HS-5 (cell line): ENCODE measurements at places on chromosomes 16 and 17.

GRCh38 chr16:19406891-19407491 is 10.7 kb upstream of the TMC5 start:
- no peak for DNase-seq

DNA sequence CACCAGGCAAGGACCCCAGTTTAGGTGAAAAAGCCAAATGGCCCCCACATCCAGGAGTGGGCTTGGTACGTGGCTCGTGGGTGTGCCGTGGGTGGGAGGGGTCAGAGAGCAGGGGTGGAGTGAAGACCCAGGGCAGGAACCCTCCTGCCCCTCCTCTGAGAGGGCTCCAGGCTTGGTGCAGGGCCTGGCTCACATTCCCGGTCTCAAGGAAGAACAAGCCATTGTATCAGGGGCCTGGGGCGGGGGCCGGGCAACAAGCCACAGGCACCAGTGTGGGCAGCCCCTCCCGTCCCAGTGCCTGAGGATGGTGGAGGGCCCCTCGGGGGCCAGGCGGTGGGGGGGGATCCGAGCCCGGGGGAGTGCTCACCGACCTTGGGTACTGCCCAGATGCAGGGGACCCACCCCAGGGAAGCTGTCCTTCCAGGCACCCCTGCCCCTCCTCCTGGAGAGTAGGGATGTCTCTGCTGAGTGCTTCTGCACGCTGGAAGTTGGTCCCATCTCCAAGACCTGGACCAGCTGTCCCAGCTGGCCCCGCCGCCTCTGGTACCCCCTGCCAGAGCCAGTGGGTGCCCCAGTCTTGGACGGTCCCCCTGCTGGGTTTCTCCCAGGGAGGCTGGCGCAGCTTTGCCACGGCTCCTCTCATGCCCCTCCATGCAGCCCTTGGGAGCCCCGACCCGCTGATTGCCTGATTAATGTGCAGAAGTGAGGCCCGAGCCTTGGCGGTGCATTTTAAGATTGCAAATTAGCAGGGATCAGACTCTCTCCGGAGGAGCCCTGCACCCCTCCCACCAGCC is 83.7 kb downstream of the RTN4RL1 start:
- no peak for DNase-seq

DNA sequence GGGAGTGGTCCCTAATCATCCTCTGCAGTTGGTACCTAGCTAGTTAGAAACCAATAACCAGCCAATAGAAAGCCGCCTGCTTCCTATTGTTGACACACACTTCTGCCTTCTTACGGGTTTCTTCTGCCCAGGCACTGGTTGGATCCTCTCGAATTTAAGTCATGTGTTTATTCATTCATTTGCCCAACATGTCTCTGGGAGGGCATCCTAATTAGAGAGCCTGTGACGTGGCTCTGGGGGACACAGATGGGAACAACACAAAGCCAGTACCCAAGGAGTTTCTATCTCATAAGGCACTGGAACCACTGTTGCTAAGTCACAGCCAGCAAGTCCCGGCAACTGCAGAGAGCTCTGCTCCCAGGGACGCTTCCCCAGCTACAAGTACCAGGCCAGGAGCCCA is 300.7 kb upstream of the TNRC6C start:
- DNase-seq = no peak

DNA sequence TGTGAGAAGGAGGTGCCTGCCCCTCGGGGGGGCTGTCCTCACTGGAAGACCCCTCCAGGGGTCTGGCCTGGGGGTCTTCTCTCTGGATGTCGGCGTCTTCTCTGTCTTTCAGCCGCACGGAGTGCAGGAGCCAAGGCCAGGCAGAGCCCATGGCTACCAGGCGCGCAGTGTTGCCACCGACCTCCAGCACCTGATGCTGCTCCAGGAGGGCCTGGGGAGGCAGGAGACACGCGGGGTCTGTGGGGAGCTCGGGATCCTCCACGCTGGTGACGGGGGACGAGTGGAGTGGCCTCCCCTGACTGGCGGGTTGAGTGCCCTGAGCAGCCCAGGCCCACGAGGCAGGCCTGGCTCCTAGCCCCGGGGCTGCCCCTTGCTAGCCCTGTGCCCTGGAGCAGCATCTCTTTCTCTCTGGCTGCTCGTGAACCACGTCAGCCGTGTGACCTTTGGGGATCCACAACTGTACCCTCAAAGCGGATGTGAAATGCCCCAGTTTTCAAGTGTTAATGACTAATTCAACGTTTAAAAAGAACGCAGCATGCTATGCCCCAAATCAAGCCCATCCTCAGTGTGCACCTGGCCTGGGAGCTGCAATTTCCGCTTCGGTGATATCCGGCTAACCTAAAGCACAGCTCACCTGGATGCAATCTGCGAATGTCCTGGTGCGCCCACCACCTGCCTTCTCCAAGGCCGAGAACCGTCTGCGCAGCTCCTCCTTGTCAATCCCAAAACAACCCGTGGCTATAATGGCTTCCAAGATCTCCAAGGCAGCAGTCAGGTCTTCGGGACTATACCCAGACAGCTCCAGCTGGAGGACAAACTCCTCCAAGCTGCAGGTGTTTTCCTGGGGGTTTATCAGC is 62.9 kb downstream of the IL21R start:
- no peak for DNase-seq

GRCh38 chr16:67923414-67924116 is 8.1 kb downstream of the CTRL start:
- no peak for DNase-seq

DNA sequence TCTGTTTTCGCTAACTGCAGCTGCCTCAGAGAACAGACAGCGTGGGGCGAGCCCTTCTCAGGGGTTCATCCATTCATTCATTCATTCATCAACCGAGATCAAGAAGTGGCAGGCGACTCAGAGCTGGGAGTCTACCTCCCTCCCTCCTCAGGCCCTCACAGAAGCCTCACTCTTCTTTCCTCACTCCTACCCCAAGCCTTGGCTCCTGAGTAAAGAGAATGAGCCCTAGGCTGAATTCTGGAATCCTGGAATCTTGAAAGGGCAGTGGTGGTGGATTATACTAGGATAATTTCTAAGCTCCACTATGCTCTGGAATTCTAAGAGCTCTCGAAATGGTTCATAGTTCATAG is 2.3 kb upstream of the DLX3 start:
- no peak for DNase-seq

DNA sequence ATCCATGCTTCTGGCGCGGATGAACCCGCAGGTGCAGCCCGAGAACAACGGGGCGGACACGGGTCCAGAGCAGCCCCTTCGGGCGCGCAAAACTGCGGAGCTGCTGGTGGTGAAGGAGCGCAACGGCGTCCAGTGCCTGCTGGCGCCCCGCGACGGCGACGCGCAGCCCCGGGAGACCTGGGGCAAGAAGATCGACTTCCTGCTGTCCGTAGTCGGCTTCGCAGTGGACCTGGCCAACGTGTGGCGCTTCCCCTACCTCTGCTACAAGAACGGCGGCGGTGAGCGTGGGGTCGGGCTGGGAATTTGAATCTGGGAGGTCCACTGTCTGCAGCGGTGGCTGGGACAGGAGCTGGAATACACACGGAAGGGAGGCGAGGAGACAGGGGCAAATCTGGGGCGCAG is 904 bp downstream of the SLC6A2 start:
- DNase-seq = no peak

DNA sequence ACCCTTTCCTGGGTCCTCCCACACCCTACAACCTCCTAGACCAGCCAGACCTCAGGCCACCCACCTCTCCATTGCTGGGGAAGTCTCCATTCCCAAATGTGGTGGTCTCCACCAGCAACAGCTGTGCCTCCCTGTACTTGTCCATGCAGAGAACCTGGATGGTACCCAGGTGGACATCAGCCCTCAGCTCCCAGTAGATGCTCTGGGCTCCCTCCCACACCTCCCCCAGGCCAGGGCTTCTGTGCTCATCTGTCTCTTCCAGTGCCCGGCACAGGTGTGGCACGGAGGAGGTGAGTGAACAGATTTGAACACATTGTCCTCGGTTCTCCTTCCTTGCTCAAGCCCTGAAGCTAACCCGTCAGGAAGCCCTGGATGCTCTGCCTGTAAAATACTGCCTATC is 34.6 kb downstream of the LGALS9 start:
- no peak for DNase-seq
